ENCODE measurements at places on chromosomes 12 and 14. TPM values are rescaled to one million over a fixed set of nuclear protein-coding genes. Genes with fewer than 3 reads are reported as not detected.

Gene FOXN4
- 0.33 TPM for total RNA-seq

Gene MLF2
- total RNA-seq, result 281 TPM

DNA sequence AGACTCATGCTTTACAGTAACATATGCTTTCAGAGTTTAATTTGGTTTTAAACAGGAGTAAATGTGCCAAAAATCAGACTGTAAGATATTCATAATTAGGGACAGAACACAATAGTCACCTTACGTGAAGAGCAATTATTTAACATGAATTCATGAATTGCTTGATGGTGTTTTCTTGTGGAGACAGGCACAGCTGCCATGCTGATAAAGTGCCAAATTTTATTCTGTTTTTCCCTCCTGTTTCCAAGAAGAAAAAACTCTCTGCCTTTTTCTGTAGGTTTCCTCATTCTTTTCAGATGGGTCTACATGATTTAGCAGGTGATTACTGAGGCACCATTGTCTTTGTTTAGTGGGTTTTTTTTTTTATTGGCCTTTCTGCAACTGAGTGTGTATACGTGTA, 80.1 kb downstream of the C12orf42 start:
- DNase-seq, result no peak
- no peaks in the 10 kb centered on the region for H3K4me1 ChIP-seq
- H3K4me3 ChIP-seq, result no peak overlapping the region
- no peak overlapping the region for H3K27ac ChIP-seq
- H3K36me3 ChIP-seq, result no peaks in the 10 kb centered on the region

- peaks cover 7% of the 10 kb centered on the region for H3K36me3 ChIP-seq
- H3K4me3 ChIP-seq, result peak overlapping the region; percentile 89
- peak overlapping the region; percentile 94 for H3K27ac ChIP-seq
- H3K4me1 ChIP-seq, result peaks cover 28% of the 10 kb centered on the region
These were observed 490 bp downstream of the SOS2 start for GRCh38 chr14:50230701-50231474.

GRCh38 chr14:32457213-32457920, 128.3 kb downstream of the AKAP6 start:
- H3K4me3 ChIP-seq, result no peak overlapping the region
- H3K36me3 ChIP-seq, result no peaks in the 10 kb centered on the region
- no peaks in the 10 kb centered on the region for H3K27me3 ChIP-seq
- DNase-seq, result no peak
- no peak overlapping the region for H3K27ac ChIP-seq

GRCh38 chr14:102485693-102486512, 23.7 kb downstream of the ANKRD9 start:
- H3K4me3 ChIP-seq, result no peak overlapping the region
- no peak for DNase-seq
- peaks cover 6% of the 10 kb centered on the region for H3K36me3 ChIP-seq
- peak overlapping the region; percentile 67 for H3K27ac ChIP-seq
- no peaks in the 10 kb centered on the region for H3K4me1 ChIP-seq

GRCh38 chr12:31342286-31342685, 16.3 kb upstream of the SINHCAF start:
- no peak overlapping the region for H3K27ac ChIP-seq
- no peaks in the 10 kb centered on the region for H3K36me3 ChIP-seq
- no peak overlapping the region for H3K4me3 ChIP-seq
- H3K4me1 ChIP-seq, result peaks cover 19% of the 10 kb centered on the region

Measured in progenitor cell of endocrine pancreas (in vitro differentiated cells).